Kidney capillary endothelial cell (primary cell): ENCODE measurements at places on chromosomes 5 and 9.
A peak's percentile ranks its signal among the peaks of the same experiment; 100 is the strongest.

DNA sequence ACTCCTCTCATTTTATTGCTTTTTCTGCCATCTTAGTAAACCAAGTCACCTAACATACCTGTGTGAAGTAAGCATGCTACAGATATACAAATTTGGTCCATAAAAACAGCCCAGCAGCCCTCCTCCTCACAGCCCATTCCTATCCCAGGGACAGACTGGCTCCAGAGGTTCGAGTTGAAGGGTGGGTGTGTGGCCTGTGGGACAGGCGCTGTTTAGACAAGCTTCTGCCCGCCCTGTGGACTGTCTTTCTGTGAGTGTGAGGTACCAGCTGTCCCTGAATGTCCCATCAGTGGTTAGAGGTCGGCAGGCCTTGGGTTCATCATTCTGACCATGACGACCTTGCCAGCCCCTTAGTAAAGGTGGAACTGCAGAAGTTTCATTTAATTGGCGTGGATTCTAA, 82.0 kb downstream of the WNK2 start:
- no peak for DNase-seq

- no peak for DNase-seq
Measured at GRCh38 chr9:130446101-130446861, 1.5 kb downstream of the ASS1 start.

DNA sequence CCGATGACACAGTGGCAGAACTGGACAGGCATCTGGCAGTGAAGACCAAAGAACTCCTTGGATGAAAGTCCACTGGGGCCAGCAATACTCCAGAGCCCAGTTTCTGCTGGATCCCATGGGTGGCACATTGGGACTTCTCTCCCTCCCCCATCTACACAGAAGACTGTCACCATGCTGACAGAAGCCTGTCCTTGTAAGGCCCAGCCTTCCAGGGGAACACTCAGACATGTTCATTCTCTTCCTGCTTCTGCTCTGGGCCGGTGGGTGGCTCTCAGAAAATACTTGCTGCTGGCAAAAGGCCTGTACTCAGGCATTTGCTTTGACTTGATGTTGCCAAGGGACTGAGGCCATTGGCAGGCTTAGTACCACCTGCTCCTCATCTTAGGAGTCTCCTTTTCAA, 48.3 kb upstream of the PTGS1 start:
- no peak for DNase-seq

- DNase-seq, result no peak
Measured at GRCh38 chr5:81269751-81270393, 31.5 kb upstream of the ZCCHC9 start.

DNA sequence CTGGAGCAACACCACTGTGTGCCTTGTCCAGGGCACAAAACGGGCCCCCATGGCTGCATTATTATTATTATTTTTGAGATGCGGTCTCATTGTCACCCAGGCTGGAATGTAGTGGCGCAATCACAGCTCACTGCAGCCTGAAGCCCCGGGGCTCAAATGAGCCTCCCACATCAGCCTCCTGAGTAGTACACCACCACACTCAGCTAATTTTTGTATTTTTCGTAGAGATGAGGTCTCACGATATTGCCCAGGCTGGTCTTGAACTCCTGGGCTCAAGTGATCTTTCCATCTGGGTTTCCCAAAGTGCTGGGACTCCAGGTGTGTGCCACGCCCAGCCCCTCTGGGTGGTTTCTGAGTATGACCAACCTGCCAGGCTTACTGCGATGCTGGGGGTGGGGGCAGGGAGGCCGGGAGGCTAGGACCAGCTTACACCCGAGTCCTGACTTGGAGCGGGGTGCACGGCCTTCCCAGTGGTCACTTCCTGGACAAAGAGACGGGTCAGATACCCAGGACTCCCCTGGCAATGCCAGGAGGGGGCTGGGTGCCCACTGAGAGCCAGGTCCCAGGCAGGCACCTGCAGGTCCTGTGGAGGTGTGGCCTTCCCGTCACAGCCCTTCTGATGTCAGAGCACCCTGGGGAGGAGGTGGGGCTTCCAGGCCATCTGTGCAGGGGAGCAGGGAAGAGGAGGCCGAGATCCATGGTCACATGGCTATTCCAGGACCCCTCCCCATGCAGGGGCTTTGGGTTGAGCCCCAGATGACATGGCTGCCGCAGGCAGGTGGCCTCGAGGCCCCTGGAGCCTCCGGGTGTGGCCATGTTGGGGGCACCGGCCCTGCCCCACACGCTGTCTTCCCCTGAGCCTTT, 8.3 kb upstream of the NRARP start:
- no peak for DNase-seq

- DNase-seq, result no peak
Measured at GRCh38 chr5:3373391-3373790, 222.2 kb upstream of the IRX1 start.

DNA sequence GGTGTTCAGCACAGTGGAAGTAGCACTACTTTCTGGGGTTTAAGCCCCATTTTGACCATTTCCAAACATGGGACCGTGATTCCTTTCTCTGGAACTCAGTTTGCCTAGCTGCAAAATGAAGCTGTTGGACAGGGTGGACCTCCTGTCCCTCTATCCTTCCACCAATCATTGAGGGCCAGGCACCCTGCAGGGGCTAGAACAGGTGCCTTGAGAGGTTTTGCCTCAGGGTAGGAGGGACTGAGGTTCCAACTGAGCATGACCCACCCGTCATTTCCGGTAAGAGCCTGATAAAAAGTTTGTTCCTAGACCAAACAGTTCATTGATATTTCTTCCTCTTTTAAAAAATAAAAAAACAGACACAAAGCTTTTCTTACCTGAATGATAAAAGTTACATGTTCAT, 116.5 kb downstream of the MVB12B start:
- no peak for DNase-seq

DNA sequence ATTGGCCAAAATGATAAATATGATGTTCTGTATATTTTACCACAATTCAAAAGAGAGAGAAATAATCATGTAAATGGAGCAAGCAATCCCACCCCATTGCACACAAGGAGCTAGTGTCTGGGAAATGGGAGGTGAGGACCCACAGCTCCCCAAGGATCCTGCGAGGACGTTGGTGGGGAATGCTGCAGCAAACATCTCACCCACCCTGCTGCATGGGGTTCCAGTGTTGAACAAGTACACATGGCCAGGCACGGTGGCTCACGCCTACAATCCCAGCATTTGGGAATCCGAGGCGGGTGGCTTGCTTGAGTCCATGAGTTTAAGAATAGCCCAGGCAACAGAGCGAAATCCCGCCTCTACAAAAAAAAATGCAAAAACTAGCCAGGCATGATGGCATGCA, 29.0 kb downstream of the STK10 start:
- DNase-seq, result no peak

GRCh38 chr9:92547356-92547755, 11.6 kb upstream of the ECM2 start:
- no peak for DNase-seq

DNA sequence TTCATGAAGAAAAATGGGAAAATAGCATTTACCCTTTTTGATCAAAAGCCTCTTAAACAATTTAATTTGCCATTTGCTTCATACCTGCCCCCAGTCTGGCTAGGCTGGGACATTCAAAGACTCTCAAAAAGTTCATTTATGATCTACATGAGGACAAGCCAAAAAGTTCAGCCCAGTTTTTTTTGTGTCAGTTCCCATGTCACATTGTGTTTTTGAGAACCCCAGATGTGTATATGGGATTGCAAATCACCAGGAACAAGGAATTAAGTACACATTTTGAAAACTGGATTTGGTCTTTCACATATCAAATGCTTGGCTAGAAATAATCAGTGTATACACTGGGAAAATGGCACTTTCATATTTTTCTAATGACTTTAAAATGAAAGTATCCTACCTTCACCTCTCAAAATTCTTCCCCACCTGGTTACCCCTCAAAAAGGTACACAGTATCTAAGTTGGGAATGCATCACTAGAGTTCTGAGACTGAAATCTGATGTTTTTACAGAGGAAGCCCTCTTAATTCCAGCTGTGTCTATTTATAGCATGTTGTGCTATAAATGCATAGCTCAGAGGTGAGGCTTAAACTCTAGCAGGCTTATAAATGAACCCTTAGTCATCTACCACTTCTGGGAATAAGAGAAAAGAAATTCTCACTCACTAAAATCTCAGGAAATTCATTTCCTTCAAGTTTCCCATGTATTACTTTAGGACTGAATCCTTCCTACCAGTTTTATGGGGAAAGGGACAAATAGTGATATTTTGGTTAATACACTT, 9.3 kb downstream of the STOM start:
- peak; percentile 83 for DNase-seq

GRCh38 chr9:93965830-93966577, 10.8 kb upstream of the BARX1 start:
- no peak for DNase-seq

- DNase-seq, result no peak
Measured at GRCh38 chr5:153885141-153885540, 153.6 kb downstream of the FAM114A2 start.

DNA sequence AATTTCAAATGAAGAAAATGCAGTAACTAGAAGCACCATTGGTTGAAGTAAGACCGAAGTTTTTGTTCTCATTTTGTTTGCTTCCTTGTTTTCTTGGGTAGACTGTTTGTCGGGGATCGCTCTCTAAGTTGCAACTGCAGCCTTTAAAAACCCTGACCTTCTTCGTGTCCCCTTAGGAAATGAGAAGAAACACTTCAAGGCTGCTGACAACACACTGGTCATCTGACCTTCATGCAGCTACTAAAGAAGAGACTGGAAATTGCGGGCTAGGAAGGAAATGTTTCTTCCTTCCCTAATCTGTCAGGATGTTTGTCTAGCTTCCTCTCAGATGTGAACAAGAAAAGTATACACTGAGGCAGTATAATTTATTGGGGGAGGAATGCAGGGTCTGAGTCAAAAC, 50.7 kb upstream of the CHSY3 start:
- no peak for DNase-seq

DNA sequence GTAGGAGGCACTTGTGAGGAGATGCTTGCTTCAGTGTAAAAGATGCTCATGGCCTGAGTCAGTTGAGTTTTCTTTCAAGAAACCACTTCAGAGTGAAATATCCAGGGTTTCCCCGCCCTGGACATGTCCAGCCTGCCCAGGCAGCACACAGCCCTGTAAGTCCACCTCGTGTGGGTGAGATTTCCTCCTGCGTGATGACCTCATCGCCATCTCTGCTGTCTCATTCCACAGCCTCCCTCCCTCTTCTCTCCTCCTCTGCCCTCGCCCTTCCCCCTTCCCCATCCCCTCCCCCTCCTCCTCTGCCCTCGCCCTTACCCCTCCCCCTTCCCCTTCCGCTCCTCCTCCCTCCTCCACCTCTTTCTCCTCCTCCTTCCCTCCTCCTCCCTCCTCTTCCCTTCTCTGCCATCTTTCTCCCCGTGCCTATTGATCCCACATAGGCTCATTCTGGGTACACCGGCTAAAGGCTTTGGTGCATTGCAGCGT, 34.0 kb upstream of the NCS1 start:
- peak; percentile 49 for DNase-seq

GRCh38 chr5:143230676-143230996, 172.8 kb downstream of the NR3C1 start:
- DNase-seq, result no peak

- DNase-seq, result no peak
Measured at GRCh38 chr9:114861922-114862605, 56.2 kb upstream of the TNFSF15 start.

DNA sequence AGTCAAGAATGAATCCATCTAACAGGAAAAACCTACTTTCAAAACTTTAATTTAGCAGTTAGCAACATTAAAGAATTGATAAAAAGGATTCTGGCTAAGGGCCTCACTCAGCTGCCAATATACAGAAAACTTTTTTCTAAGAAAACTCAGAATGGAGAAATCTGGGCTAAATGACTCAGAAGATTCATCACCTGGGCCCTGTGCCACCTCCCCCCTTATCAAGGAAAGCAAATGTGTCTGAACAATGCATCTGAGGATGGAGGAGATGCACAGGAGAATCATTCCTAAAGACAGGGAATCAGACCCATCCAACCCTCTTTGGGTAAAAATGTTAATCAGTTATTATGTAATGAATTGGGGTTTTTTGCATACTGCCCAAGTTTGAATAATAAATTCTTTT, 592.0 kb upstream of the DMAC1 start:
- no peak for DNase-seq

DNA sequence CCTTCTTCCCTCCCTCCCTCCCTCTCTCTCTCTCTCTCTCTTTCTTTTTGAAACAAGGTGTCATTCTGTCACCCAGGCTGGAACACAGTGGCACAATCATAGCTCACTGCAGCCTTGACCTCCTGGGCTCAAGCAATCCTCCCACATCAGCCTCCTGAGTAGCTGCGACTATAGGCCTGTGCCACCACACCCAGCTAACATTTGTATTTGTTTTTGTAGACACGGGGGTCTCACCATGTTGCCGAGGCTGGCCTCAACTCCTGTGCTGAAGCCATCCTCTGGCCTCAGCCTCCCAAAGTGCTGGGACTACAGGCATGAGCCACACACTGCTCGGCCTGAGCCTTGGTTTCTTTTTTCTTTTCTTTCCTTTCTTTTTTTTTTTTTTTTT, 45.8 kb downstream of the PLPP7 start:
- no peak for DNase-seq
